ENCODE measurements at places on chromosomes 2 and 18.
A peak's percentile ranks its signal among the peaks of the same experiment; 100 is the strongest.

- no peak for DNase-seq
Measured at GRCh38 chr18:52648201-52648600, 308.2 kb downstream of the DCC start.

- DNase-seq: no peak
Measured at GRCh38 chr18:24000613-24001490, 13.7 kb upstream of the TTC39C start.

DNA sequence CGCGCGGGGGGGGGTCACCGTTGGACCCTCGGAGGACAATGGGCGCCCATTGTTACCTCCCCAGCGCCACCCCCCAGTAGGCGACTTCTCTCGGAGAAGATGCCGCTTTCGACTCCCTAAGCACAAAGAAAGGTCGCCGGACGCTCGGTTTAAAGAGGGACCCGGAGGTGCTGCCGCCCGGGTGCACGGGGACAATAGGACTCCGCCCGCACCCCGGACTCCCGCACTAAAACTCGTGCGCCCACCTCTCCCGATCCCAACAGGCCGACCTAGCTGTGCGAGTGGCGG is 318 bp upstream of the CDC42EP3 start:
- no peak for DNase-seq

DNA sequence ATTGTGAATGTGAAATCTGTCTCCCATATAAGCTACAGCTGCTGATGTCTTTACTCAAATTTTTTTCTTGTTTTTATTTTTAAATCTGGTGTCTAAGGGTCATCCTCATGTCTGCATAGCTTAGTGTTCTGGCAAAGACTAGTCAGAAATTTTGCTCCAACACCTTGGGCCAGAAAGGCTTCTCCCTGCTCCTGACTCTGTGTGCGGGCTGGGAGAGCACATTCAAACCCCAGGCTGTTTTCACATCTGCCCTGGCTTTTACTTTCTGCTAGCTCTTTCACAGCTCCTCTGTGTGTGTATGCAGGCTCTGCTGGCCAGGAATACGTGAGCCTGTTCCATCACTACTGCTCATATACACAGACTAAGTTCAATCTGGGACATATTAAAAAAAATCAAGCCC is 102.9 kb upstream of the RIOK3 start:
- no peak for DNase-seq

DNA sequence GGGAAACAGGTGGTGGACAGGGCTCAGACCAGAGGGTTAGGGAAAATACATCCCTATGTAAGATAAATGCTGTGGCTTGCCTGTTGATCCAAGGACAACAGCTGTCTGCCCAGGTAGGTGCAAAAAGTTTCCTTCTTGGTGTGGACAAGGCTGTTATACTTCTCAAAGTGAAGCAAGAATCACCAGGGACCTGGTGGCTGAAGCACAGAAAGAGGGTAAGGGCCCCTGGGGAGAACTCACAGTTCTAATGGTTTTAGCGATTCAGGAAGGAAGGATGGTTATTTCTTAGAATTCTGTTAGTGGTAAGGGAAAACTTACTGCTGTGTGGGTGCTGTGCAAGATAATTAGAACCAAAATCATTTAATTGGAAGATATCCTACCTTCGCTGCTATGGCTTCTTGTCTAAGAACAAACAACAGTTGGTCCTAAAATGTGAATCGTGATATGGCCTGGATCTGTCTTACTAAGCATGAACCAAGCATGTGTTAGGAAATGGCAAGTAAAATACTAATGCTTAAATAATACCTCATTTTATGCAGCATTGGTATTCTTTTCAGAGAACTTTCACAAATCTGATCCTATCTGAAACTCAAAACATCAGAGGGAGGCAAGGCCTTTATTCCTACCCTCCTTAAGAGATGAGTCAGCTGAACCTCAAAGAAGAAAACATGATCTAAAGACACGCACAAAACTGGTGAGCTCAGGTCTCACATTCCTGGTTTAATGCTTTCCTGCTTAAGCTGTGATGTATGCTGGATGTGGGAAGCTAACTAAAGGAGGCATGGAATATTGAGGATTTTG is 159.2 kb upstream of the THUMPD2 start:
- DNase-seq: peak; percentile 72

Measured in HS-5 (cell line).